ENCODE measurements at places on chromosomes 5 and 9.

GRCh38 chr9:71921190-71921814 lies 9.9 kb downstream of the C9orf85 start:
- DNase-seq, result no peak

DNA sequence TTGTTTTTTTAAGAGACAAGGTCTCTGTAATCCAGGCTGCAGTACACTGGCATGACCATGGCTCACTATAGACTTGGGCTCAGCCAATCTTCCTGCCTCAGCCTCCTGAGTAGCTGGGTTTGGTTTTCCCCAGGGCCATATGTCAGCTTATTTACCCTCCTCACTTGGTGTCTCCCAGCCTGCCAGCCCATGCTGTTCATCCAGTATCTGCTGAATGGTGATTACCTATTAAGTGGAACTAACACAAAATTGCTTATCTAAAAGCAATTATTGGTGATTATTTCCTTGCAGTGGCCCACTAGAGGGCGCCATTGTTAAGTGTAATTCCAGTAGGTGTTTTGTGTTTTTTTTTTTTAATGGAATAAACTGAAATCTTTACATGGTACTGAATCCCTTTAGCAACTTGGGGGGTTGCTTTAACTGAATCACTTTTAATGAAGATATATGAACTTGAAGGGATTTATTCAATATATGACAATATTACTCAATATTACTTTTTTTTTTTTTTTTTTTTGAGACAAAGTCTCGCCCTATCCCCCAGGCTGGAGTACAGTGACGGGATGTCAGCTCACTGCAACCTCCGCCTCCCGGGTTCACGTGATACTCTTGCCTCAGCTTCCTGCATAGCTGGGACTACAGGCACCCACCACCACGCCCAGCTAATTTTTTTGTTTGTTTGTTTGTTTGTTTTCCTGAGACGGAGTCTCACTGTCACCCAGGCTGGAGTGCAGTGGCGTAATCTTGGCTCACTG lies 13.8 kb downstream of the EXOSC2 start:
- peak; percentile 47 for DNase-seq

DNA sequence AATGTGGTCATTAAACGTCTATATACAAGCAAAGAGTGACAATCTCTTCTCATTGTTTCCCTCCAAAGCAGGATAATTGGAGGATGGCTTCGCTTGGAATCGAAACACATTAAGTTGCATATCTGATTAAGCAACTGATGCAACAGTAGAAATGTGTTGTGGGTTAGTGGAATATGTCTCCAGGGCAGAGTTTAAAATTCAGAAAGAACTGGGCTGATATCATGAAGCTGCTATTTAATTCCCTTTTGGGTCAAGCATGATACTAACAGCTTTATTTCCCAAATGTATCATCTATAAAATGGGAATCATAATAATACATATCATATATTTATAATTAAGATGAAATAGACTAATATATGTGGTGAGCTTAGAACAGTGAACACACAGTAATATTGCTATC lies 1763.0 kb upstream of the C9orf72 start:
- no peak for DNase-seq

- no peak for DNase-seq
Observed at GRCh38 chr5:178475422-178475821, 114.8 kb downstream of the COL23A1 start.

GRCh38 chr5:132759114-132760048 lies 12.2 kb downstream of the CCNI2 start:
- DNase-seq, result no peak

DNA sequence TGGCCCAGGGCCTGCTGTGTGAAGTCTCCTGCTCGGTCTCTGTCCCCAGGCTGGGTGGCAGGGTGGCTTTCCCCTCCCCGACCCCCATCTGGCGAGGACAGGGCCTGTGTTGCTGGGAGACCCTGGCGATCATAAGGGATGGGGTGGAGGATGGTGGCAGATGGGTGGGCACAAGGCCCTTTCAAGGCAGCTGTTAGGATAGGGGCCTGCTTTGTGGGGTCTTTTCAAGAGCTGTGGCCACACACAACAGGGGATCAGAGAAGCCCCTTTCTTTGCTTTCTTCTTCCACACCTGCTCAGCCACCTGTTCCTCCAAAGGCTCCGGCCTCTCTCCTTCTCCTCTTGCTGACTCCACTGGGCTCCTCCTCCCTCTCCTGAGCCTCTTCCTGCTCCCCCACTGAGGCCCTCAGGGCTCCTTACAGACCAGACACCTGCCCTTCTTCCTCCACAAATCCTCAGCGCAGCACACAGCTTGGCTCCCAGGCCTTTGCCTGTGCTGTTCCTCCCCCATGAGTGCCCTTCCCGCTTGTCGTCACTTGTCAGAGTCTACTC lies 15.0 kb upstream of the NEURL1B start:
- no peak for DNase-seq

DNA sequence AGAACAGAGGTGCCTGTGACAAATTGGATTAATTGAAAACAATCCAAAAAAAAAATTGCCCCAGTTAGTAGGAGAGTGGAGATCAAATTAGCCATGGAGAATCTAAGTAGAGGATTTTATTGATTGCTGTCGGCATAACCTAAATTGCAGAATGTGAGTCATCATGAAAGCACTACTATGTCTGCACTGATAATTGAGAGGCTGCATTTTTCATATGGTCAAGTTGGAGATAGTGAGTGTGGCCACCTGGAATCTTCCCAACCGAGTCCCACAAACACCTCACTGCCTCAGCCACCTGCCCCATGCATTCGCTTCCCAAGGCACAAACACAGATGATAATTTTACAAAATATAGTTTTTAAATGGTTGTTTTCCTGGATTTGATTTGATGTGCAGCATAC lies 123.7 kb downstream of the NTRK2 start:
- no peak for DNase-seq

DNA sequence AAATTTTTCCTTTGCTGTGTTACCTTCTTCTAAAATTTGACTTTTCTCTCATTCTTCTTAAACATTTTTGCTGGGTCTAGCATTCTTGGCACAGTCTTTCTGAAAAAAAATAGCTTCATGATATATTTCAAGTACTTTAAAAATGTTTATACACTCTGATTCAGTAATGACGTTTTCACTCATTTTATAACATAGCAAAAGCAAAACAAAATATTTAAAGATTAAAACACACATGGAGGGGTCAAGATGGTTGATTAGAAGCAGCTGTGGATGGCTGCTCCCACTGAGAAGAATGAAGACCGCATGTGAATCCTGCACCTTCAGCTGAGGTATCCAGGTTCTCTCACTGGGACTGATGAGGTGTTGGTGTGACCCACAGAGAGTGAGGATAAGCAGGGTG lies 188.2 kb downstream of the SGCD start:
- no peak for DNase-seq

GRCh38 chr5:142065273-142065672 lies 43.3 kb upstream of the NDFIP1 start:
- DNase-seq, result no peak

DNA sequence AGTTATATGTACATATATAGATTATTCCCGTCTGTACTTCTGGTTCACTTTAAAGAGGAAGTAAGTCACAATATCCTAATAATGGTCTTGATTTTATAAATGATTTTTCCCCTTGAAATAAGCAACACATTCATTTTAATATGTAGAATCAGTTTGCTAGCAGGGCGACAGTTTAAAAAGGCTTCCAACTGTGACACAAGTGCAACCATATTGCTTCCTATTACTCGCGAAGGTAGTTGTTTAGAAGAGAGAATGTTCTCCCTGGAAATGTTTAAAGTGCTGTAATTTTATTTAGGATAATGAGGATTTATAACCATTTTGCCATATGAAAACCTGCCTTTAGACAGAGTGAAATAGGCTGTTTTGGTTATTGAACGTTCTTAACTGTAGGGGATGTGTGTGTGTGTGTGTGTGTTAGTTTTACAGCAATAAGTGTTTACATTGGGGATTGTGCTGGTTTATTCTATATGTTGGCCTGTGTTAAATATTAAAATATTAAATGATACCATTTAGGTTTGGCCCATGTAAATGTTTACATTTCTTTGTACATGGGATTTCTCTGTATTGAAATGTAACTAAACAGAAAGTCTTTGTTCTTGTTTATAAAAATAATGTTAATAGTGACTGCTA lies 138.3 kb downstream of the PBX3 start:
- no peak for DNase-seq

DNA sequence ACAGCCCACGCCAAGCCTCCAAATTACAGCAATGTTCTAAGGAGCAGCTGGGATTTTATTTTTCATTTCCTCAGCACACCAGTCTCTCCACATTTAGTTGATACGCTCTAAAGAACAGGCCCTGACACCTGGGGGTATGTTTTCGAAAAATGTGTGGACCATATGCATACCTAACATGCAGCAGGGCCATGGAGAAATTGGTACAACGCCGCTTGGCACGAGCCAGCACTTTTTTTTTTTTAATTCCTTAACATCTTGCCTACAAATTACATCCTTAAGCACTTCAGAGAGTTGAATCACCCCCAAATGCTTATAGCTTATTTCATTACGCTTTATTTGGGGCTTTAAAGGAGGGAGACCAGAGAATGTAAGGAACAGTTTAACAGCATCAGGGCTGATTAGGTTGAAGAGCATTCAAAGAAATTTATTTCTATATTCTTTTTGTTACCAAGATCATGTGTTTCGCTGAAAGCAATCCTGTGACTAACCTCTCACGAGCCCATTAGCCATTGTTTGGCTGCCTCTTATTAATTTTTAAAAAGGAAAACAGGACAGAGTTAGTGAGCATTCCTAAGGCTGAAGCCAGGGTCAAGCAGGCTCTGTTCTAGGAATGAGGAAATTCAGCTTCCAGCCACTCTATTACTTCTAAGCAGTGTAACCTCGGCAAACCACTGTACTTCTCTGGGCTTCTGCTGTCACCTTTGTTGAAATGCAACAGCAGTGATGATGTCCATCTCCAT lies 173.8 kb downstream of the ACTL7B start:
- no peak for DNase-seq

GRCh38 chr9:121331549-121331948 lies 38.5 kb downstream of the STOM start:
- no peak for DNase-seq

GRCh38 chr9:88691811-88692210 lies 156.8 kb downstream of the NXNL2 start:
- no peak for DNase-seq

DNA sequence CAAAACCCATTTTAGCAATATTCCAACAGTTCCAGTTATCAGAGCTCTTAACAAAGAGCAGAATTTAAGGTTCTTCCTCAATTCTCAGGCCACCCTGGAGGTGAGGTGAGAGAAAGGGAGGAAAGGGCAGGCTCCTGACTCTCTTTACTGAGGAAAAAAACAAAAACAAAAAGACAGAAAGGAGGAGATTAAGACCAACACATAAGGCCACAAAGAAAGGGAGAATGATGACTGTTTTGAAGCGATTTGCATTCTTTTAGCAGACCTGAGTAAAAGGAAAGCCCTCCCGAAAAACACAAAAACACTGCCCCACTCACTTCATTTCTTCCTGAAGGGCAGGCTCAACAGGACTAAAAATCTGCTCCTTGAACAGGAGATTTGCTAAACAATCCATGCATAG lies 300.5 kb downstream of the ARL15 start:
- DNase-seq, result no peak

GRCh38 chr5:154559398-154560276 lies 81.6 kb upstream of the HAND1 start:
- DNase-seq, result no peak

DNA sequence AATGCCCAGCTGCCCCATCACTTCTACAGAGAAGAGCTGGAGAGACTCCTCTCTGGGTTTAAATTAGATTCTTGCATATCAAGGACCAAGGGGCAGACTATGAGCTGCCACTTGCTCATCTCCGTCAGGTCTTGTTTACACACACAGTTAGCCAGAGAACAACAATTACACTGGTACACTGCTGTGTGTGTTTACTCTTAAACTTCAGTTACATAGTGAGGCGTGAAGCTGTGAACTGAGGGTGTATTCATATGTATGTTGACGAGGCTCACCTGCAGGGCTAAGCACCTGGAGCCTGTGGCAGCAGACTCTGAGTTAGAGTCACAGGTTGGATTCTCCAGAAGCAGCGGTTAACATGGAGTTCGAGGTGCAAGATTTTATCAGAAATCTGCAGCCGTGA lies 155.4 kb upstream of the ANKH start:
- DNase-seq, result no peak

DNA sequence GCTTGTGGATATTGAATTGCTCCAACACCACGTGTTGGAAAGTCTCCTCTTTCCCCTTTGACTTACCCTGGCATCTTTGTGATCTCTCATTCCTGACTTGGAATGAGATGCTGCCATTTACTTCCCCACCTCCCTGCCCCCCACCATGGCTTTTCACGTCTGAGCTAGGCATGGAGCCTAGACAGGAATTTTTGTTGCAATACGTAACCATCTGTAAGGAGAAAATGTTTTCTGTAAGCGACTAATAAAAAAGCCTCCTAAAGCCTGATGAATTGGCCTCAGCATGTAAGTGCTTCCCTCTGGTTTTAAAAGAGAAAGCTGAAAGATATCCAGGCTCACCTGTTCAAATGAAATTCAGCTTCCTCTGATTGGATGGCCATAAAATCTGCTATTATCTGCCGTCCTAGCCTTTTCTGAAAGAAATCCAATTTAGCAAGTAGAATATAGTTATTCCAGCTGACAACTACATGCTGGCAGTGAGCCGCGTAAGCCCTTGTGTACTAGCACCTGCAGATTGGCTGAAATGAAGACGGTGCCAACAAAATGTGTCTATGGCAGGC lies 200.1 kb downstream of the NSG2 start:
- no peak for DNase-seq

DNA sequence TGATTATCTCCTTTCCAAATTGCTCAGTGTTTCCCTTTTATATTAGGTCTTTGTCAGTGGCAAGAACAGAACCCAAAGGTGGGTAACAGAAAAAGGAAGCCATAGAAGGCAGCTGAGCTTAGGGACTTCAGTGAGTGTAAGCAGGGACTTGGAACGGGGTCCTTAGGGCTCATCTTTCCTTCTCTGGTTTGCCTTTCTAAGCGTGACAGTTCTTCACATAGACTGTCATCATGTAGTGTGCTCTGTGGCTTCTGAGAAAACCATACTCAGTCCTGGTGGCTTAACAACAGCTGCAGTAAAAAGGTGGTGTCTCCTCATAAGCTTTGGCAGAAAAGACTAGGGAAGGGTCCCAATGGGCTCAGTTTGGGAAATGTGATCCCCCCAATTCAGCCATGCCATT lies 108.8 kb downstream of the SLC12A2 start:
- no peak for DNase-seq

GRCh38 chr9:125749951-125750626 lies 2.9 kb downstream of the PBX3 start:
- no peak for DNase-seq

DNA sequence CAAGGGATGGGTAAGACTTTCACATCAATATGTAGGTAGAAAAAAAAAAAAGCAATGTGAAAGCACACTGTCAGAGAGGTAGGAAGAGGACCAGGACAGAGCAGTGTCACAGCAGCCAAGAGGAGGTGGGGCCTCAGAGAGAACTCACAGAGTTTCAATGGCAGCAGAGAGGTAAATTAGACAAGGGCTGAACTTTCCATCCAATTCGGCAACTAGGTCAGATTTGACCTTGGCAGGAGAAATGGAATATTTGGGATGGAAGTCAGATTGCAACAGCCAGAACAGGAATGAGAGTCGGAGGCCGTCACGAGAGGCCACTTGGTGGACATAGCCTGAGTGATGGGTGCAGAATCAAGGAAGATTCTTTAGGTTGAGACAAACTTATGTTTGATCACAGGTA lies 57.7 kb downstream of the ENC1 start:
- no peak for DNase-seq

All from stimulated activated CD4-positive, alpha-beta T cell treated with anti-CD3 and anti-CD28 coated beads, TNF-alpha, amount 100 ng/mL, for 24 hours (primary cell).